ENCODE measurements at places on chromosomes 12 and 14.
A peak's percentile ranks its signal among the peaks of the same experiment; 100 is the strongest.

- no peaks in the 10 kb centered on the region for H3K4me1 ChIP-seq
- DNase-seq, result no peak
- H3K27me3 ChIP-seq, result no peaks in the 10 kb centered on the region
Measured at GRCh38 chr12:82187011-82187410, 171.2 kb downstream of the CCDC59 start.

DNA sequence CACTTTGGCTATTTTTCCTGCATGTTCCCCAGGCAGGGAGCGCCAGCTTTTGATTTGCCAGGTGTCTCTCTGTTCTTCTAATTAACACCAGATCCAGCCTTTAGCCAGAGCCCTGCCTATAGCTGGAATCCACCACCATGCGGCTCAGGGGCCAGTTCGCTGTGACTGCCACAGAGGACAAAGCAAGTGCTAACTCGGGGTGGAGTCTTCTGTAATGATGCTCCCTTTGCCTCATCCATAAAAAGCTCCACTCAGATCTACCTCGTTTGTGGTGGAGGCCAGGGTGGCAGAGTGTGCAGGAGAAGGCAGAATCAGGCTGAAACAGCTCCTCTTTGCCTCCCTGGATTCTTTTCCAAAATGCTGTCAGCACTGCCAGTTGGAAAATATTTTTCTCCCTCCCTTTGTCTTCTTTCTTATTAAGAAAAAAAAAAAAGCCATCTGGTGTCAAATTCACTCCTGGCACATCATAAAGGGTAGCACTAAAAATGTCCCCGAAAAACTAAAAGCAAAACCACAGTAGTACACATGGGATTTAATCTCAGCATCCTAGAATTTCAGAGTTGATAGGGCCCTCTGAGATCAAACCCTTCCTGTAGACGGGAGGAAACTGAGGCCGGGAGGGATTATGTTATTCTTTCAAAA lies 18.0 kb upstream of the CTDSP2 start:
- no peak for DNase-seq
- H3K36me3 ChIP-seq, result no peaks in the 10 kb centered on the region
- H3K4me3 ChIP-seq, result peak overlapping the region; percentile 63

GRCh38 chr14:98544174-98544573 lies 727.8 kb downstream of the BCL11B start:
- peaks cover 7% of the 10 kb centered on the region for H3K36me3 ChIP-seq
- no peak overlapping the region for H3K4me3 ChIP-seq
- no peak overlapping the region for H3K27ac ChIP-seq
- peaks cover 20% of the 10 kb centered on the region for H3K4me1 ChIP-seq
- no peak for DNase-seq

DNA sequence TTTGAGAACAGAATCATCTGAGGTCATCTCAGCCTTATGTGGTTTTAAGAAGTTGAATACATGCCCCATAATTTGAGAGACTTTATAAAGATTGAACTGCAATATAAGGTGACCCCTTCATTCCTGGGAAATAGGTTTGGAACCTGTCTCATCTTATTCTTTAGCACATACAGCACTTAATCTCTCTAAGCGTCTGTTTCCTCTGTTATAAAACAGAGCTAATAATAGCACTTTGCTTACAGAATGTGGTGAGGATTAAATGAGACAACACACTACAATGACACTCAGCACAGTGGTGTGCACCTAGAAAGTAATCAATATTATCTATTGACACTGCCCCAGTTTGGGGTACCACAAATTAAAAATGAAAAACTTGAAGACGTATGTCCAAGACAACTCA lies 102.1 kb downstream of the DUSP6 start:
- no peak for DNase-seq
- no peaks in the 10 kb centered on the region for H3K36me3 ChIP-seq
- no peak overlapping the region for H3K4me3 ChIP-seq
- H3K27ac ChIP-seq, result no peak overlapping the region

- no peaks in the 10 kb centered on the region for H3K27me3 ChIP-seq
- H3K4me3 ChIP-seq, result no peak overlapping the region
- no peaks in the 10 kb centered on the region for H3K36me3 ChIP-seq
Measured at GRCh38 chr12:28710882-28711281, 438.2 kb upstream of the FAR2 start.

- no peak overlapping the region for H3K4me3 ChIP-seq
- no peaks in the 10 kb centered on the region for H3K4me1 ChIP-seq
- H3K27me3 ChIP-seq, result no peaks in the 10 kb centered on the region
Measured at GRCh38 chr14:33510991-33511390, 439.9 kb downstream of the EGLN3 start.

DNA sequence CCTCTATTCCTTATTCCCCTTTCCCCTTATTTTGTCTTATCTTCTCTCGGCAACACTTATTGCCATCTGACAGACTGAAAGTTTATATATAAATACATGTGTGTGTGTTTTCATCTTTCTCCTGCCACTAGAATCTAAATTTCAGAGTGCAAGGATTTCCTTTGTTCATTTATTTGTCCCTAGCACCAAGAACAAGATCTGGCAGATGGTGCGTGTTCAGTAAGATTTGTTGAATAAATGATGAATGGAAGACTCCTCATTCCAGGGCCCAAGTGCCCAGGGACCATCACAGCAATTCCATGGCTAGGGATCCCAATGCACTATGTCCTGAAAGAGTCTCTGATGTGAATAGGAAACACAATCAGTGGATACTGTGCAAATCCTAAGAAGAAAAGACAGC lies 97.9 kb upstream of the EEA1 start:
- DNase-seq, result no peak
- no peak overlapping the region for H3K27ac ChIP-seq
- no peak overlapping the region for H3K4me3 ChIP-seq
- peaks cover 1% of the 10 kb centered on the region for H3K4me1 ChIP-seq
- no peaks in the 10 kb centered on the region for H3K27me3 ChIP-seq
- H3K36me3 ChIP-seq, result no peaks in the 10 kb centered on the region

- no peak overlapping the region for H3K27ac ChIP-seq
- H3K36me3 ChIP-seq, result no peaks in the 10 kb centered on the region
- no peak for DNase-seq
- no peaks in the 10 kb centered on the region for H3K27me3 ChIP-seq
- no peaks in the 10 kb centered on the region for H3K4me1 ChIP-seq
Measured at GRCh38 chr12:41409628-41410027, 221.5 kb downstream of the PDZRN4 start.

GRCh38 chr12:4555804-4556203 lies 6.2 kb upstream of the DYRK4 start:
- DNase-seq, result no peak
- H3K4me3 ChIP-seq, result no peak overlapping the region
- no peak overlapping the region for H3K27ac ChIP-seq

DNA sequence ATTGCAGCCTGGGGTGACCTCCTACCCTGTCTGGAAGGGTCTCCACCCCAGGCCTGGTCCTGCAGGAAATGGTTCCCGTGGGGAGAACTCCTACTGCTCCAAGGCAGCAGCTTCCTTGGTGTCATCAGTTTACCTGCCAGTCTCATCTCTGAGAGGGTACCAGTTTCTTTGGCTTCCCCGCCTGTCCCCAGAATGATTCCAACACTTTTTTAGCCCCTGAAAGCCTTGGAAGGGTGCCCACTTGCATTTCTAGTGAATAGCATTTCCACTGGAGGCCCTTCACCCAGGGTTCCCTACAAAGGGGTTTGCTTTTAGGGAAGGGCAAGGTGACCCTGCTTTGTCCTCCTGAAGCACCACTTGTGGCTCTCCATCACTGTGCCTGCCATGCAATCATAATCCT lies 284.3 kb downstream of the ZFP36L1 start:
- H3K4me1 ChIP-seq, result peaks cover 53% of the 10 kb centered on the region
- no peaks in the 10 kb centered on the region for H3K27me3 ChIP-seq
- no peak overlapping the region for H3K27ac ChIP-seq
- peaks cover 2% of the 10 kb centered on the region for H3K36me3 ChIP-seq

DNA sequence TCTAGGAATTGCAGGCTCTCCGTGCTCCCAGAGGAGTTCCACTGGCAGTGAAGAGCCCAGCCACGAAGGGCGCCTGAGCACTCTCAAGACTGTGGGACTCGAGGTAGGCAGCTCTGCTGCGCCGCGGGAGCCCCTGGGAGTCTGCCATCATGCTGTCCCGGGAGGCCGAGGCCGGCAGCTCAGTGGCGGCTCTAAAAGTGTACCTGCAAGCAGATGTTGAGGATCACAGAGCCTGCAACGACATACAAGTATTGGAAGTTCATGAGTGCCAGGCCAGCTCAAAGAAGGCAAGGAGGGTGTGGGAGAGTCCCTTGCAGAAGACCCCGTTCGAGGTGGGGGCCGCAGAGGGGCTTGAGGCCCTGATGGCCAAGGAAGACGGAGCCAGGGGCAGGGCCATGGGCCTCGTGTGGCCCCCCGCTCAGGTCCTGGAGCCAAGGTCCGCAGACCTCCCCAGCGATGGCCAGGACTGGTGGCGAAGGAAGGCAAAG lies 62.7 kb downstream of the MUCL1 start:
- no peak overlapping the region for H3K4me3 ChIP-seq
- H3K36me3 ChIP-seq, result peaks cover 8% of the 10 kb centered on the region
- no peak overlapping the region for H3K27ac ChIP-seq
- no peaks in the 10 kb centered on the region for H3K27me3 ChIP-seq
- DNase-seq, result no peak

- peaks cover 12% of the 10 kb centered on the region for H3K36me3 ChIP-seq
- no peak overlapping the region for H3K27ac ChIP-seq
- DNase-seq, result no peak
- peaks cover 20% of the 10 kb centered on the region for H3K4me1 ChIP-seq
- no peaks in the 10 kb centered on the region for H3K27me3 ChIP-seq
Measured at GRCh38 chr14:55398679-55399078, 13.0 kb downstream of the ATG14 start.

- H3K27ac ChIP-seq, result no peak overlapping the region
- no peak for DNase-seq
- H3K36me3 ChIP-seq, result no peaks in the 10 kb centered on the region
- no peak overlapping the region for H3K4me3 ChIP-seq
- H3K27me3 ChIP-seq, result no peaks in the 10 kb centered on the region
Measured at GRCh38 chr14:99560922-99561683, 42.9 kb downstream of the CCDC85C start.

GRCh38 chr12:8887285-8887715 lies 27.0 kb upstream of the PHC1 start:
- no peak for DNase-seq
- H3K27me3 ChIP-seq, result no peaks in the 10 kb centered on the region
- H3K27ac ChIP-seq, result no peak overlapping the region
- H3K4me3 ChIP-seq, result no peak overlapping the region

- no peak for DNase-seq
- H3K36me3 ChIP-seq, result peaks cover 2% of the 10 kb centered on the region
- H3K4me1 ChIP-seq, result no peaks in the 10 kb centered on the region
- no peaks in the 10 kb centered on the region for H3K27me3 ChIP-seq
- H3K27ac ChIP-seq, result no peak overlapping the region
Measured at GRCh38 chr14:73662487-73662943, 17.7 kb downstream of the DNAL1 start.

GRCh38 chr12:84641940-84642545 lies 270.6 kb downstream of the SLC6A15 start:
- H3K27me3 ChIP-seq, result no peaks in the 10 kb centered on the region
- no peaks in the 10 kb centered on the region for H3K4me1 ChIP-seq
- H3K36me3 ChIP-seq, result no peaks in the 10 kb centered on the region
- no peak for DNase-seq

DNA sequence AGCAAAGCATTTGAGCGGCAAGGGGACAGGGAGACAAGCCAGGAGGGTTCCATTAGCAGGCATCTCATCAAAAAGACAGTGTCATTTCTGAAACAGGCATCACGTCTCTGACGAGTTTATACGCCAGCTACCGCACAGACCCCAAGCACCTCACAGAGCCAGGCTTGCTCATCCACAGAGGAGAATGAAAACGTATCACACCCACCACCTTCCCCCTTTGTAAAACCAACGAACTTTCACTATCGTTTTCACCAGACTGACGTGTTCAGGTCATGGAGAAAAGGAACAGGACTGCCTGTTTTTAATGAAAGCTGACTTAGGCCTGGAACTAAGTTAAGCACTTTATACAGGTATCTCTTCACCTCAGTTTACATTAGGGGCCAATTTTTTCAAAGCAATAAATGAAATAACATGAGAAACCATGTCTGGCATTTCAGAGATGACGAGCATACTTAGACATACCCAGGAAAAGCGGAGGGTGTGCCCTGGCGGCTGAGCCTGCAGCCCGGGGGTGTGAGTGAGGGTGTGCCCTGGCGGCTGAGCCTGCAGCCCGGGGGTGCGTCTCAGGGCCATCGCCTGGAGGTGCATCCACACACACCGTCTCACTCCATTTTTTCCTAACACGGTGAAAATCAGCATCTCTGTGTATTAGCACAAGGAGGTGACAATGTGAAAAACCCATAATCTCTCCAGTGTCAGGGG lies 41.9 kb downstream of the STX2 start:
- no peaks in the 10 kb centered on the region for H3K27me3 ChIP-seq
- peak overlapping the region; percentile 91 for H3K27ac ChIP-seq
- peaks cover 8% of the 10 kb centered on the region for H3K4me1 ChIP-seq
- DNase-seq, result peak; percentile 54
- peak overlapping the region; percentile 40 for H3K4me3 ChIP-seq
- H3K36me3 ChIP-seq, result peaks cover 11% of the 10 kb centered on the region

GRCh38 chr12:26726956-26727355 lies 106.0 kb downstream of the ITPR2 start:
- H3K27me3 ChIP-seq, result no peaks in the 10 kb centered on the region
- no peak overlapping the region for H3K4me3 ChIP-seq
- DNase-seq, result no peak
- no peak overlapping the region for H3K27ac ChIP-seq
- peaks cover 39% of the 10 kb centered on the region for H3K36me3 ChIP-seq

GRCh38 chr12:128474916-128475315 lies 207.9 kb downstream of the TMEM132C start:
- H3K27me3 ChIP-seq, result peaks cover 6% of the 10 kb centered on the region
- peaks cover 2% of the 10 kb centered on the region for H3K36me3 ChIP-seq
- H3K27ac ChIP-seq, result no peak overlapping the region
- H3K4me1 ChIP-seq, result no peaks in the 10 kb centered on the region
- DNase-seq, result no peak

GRCh38 chr12:41174602-41175001 lies 13.5 kb upstream of the PDZRN4 start:
- H3K4me1 ChIP-seq, result no peaks in the 10 kb centered on the region
- H3K27me3 ChIP-seq, result peaks cover 3% of the 10 kb centered on the region
- H3K27ac ChIP-seq, result no peak overlapping the region
- H3K36me3 ChIP-seq, result no peaks in the 10 kb centered on the region

GRCh38 chr14:24036169-24036962 lies 15.4 kb upstream of the CARMIL3 start:
- H3K4me1 ChIP-seq, result peaks cover 9% of the 10 kb centered on the region
- DNase-seq, result peak; percentile 71
- H3K36me3 ChIP-seq, result no peaks in the 10 kb centered on the region
- H3K4me3 ChIP-seq, result peak overlapping the region; percentile 90
- H3K27me3 ChIP-seq, result no peaks in the 10 kb centered on the region

DNA sequence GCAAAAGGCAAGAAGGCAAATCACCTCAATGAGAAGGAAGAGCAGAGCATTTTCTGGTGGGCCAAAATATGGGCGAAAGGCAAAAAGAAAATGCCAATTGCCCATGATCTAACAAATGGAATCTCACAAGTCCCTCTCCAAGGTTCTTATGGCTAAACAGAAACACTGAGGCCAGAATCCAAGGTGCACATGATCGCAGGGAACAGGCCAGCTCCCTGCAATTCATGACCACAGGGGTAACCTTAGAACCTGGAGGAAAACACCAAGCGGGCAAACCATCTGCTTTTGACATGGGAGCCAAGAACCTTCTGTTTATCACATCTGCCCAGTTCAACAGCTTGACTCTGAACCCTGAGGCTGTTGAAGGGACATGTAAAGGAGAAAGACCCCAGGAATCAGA lies 60.0 kb downstream of the NT5DC3 start:
- DNase-seq, result no peak
- no peaks in the 10 kb centered on the region for H3K4me1 ChIP-seq
- no peak overlapping the region for H3K4me3 ChIP-seq
- H3K27ac ChIP-seq, result no peak overlapping the region
- H3K27me3 ChIP-seq, result no peaks in the 10 kb centered on the region

Measured in activated naive CD8-positive, alpha-beta T cell treated with anti-CD3 and anti-CD28 coated beads for 36 hours (primary cell).